ENCODE measurements at places on chromosomes 1 and 21.
A peak's percentile ranks its signal among the peaks of the same experiment; 100 is the strongest.

DNA sequence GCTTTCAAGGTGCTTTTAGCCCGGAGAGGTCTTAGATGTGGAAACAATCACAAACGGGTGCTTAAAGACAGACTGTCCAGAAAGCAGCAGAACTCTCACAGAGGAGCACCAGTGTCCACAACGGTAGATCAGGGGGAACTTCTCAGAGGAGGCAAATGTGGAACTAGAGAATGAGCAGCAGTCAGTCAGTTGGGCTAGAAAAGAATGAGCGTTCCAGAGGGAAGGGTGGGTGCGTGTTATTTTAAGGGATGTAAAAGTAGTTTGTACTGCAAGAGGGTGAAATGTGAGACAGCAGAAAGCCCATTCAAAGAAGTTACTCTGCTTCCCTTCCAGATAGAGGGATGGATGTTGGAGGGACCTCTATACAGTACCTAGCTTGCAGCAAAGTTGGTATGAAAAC is 30.9 kb downstream of the RGS5 start:
- no peak for DNase-seq

- no peak for DNase-seq
These were observed 3.7 kb downstream of the PFKL start for GRCh38 chr21:44303490-44303981.

GRCh38 chr1:222641269-222641948 is 23.5 kb downstream of the MIA3 start:
- no peak for DNase-seq

DNA sequence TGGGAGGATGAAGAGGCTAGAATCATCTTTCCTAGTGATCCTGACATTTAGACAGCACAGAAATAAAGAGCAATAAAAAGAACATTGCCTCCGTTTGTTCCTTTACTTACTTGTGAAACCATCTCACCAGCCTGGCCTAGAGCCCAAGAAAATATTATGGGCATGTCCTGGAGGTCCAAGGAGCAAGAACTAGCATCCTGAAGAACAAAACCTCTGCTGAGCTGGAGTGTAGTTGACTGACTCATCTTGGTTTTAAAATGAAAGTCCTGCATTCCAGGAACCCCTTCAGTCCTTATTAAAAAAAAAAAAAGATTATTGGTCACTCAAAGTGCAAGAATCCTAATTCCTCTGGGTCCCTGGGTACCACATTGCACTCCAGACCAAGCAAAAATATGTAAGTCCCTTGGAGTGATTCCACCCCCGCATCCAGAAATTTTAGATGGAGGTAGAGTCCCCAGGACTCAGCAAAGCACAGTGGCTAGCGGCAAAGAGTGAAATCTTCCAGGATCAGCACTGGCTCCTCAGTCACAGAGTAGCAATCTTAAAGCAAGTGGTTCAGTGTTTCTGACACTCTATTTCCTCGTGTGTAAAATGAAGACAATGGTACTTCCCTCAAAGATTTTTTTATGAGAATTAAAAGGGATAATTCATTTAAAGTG is 7.0 kb downstream of the SMCP start:
- DNase-seq: no peak

DNA sequence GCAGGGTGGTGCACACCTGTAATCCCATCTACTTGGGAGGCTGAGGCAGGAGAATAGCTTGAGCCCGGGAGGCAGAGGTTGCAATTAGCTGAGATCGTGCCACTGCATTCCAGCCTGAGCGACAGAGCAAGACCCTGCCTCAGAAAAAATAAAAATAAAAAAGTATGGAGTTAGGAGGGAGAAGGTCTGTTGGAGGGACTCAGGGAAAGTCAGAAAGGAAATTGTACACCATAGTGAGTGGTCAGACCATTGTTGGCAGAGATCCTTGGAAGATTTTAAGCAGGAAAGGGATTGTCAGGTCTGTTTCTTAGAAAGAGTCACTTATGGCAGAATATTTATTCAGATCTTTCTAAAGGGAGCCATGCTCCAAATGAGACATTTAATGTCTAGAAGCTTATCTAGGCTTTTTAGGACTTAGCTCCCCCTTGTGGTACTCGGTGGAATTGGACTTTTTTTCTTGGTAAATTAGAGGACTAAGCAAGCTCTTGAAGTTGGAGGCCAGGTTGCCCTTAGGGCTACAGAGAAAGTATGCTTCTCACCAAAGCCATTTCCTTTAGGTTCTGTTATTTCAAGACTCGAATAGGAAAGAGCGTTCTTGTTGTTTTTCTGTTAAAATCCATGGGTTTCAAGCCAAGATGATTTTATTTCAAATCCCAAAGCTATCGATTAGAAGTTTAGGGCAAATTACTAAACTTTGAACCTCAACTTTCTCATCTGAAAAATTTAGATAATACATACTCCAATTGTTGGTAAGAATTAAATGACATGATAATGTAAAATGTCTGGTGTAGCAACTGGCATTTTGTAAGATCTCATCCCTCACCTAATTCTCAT is 16.5 kb downstream of the MIA3 start:
- no peak for DNase-seq

GRCh38 chr1:173266841-173267240 is 59.7 kb upstream of the TNFSF4 start:
- no peak for DNase-seq

GRCh38 chr1:1666526-1666925 is 7.7 kb upstream of the CDK11B start:
- no peak for DNase-seq

- DNase-seq: no peak
These were observed 1.4 kb upstream of the S100A4 start for GRCh38 chr1:153546796-153547559.

DNA sequence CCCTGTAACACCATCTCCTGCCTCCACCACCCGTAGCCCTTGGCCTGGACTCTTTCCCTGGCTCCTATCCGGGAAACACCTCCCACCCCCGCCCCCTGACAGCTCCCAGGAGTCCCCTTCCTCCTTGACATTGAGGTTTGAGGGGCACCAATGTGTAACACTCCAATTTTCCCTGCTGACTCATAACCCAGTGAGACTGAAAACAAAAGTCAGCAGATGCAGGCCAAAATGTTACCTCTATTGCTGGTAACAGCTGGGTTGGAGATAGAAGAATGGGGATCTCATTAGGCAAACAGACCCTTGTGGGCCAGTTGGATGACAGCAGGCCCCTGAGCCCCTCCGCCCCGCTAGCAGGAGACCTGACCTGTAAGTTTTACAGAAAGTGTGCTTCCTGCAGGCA is 237.2 kb downstream of the KAZN start:
- no peak for DNase-seq

DNA sequence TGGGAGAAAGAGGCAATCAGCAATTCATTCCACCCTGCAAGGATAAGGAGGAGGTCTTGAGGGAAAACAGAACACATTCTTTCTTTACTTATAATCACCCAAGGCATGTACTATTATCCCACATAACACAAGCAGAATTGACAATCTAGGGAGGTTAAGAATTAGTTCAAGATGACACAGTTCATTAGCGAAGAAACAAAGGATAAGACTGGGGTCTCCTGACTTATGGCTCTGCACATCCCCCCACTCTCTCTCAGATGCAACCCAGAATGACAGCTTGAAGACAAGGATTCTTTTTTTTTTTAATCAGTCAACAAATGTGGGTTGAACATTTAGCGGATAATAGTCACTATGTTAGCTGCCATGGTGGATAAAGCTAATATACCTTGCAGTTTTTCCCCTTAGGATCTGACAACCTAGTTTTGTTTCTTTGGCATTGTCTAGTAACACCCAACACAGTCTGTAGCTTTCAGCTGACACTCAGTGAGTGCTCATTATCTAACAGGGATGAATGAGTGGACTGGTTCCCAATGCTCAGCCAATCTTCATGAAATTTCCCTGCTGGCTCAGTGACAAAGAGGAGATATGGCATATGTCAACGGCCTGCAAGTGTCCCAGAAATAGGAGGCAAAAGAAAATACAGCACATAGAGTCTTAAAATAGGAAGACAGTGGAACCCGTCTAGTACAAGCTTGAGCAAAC is 35.1 kb downstream of the RXRG start:
- DNase-seq: no peak

DNA sequence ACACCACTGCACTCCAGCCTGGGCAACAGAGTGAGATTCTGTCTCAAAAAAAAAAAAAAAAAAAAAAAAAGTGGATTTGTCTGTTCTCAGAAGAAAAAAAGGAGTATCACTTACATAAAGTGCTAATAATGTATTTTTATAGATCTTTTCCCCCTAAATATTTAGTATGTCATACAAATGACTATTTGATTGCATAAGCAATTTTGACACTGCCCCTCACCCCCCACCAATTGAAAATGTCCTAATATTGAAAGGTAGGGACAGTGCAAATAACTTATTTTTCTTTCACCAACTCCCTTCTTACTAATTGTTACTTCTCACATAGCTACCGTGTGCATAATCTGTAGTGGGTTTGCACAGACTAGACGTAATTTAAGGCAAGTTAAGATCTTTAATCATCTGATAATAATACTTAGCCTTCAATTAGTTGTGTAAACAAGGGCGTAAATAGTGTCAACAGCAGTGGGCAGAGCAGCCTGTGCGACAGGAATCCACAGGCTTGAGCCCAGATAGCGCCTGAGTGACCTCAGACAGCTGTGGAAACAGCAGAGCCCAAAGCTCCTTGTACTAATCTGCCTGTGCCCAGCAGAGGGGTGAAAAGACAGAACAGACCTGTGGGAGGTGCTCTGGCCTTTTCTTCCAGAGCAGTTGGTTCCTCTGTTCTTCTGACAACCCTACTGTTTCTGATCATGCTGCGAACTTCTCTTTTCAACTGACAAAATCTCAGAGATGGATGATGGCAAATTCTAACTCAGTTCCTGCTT is 4.5 kb upstream of the IER5 start:
- DNase-seq: peak; percentile 20

- no peak for DNase-seq
These were observed 51.5 kb upstream of the PTCH2 start for GRCh38 chr1:44894591-44894990.

DNA sequence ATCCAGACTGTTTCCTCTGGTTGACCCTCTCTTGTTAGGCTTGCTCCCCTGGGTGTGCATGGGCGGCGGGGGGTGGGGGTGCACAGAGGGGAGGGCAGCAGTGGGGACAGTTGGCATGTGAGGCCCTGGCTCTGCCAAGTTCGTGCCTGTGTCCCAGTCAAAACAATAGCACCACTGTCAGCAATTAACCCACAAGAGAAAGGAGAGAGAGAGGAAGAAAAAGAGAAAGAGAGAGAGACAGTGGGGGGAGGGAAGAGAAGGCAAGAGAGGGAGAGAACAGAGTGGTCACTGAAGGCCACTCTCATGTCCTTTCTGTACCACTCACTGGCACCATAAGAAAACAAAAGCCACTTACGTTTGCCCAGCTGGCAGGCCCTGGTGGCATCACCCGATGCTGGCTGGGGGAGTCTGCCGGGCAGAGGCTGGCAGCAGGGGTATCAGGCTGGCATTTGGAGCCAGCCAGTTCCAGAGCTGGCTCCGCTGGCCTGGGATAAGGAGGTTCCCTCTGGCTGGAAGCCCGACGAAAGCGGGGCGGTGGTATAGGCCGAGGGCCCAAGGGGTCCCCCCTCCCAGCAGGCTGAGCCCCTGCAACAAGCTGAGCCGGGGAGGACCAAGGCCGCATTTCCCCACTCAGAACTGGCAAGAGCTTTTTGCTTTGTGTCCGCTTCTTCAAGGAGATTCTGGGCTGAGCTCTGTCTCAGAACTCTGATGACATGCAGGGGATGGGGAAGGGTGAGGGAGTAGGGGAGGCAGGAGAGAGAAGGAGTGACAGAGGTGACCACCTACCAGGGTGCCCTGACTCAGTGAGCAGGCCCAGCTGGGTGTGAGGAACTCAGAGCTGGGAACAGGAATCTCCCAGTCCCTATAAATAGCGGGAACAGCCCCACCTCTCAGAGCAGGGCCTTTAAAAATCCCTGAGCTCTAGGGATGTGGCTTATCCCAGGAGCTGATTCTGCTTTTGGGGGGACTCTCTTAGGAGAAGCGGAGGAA is 27.9 kb downstream of the PIK3C2B start:
- DNase-seq: no peak

DNA sequence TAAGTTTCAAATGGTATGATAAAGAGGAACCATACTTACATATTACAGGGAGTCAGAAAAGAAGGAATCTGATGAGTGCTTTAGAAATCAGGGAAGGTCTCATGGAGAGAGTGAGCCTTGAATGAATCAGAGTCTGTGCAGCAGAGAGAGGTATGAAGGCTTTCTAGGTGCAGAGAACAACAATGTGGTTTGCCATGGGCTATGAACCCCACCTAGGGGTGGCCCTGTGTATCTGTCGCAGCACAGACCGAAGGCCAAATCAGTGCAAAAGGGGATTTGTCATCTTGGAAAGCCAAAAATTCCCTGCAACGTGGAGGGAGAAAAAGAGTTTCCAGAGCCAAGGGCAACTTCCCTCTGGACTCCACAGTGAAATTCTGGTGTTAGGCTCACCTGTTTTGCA is 3.5 kb downstream of the PAPPA2 start:
- no peak for DNase-seq

DNA sequence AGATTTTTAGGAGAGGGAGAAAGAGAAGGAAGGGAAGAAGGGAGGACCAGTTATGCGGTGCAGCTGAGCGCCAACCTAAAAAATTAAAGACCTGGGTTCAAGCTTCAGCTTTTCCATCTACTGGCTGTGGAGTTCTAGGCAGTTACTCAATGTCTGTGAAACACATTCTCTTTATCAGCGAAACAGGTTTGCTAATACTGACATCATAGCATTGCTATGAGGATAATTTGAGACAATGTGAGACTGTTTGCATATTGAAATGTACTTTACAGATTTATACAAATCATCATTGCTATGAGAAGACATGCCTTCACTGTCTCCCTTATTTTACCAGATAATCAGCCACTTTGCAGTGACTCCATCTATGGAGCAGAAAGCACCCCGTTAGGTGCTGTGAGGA is 222.9 kb upstream of the SGIP1 start:
- no peak for DNase-seq
